ENCODE measurements at places on chromosomes 4 and X. TPM values are rescaled to one million over a fixed set of nuclear protein-coding genes. Genes with fewer than 3 reads are reported as not detected.

GRCh38 chr4:113826421-113826820, 64.9 kb upstream of the CAMK2D start:
- no peak overlapping the region for H3K27ac ChIP-seq
- H3K27me3 ChIP-seq = no peaks in the 10 kb centered on the region
- no peak for DNase-seq
- no peak overlapping the region for H3K4me3 ChIP-seq

GRCh38 chr4:2934077-2934812, 29.0 kb downstream of the NOP14 start:
- peak; percentile 75 for DNase-seq
- H3K4me1 ChIP-seq = no peaks in the 10 kb centered on the region
- no peaks in the 10 kb centered on the region for H3K36me3 ChIP-seq
- peak overlapping the region; percentile 62 for H3K27ac ChIP-seq
- peak overlapping the region; percentile 86 for H3K4me3 ChIP-seq

DNA sequence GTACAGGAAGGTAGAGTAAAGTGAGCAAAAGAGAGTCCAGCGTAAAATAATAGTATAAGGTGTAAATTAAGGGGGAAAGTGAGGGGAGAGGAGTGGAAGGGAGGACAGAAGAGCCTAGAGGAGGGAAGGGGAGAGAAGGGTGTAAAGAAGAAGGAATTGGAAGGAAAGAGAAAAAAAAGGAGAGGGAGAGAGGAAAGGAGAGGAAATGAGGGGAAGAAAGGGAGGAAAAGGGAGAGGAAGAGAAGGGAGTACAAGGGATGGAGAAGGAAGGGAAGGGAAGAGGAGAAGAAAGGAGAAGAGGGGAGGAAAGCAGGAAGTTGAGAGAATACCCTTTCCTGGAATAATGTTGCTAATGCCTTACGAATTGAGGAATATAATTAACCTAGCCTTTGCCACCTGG, 3.3 kb upstream of the FAT4 start:
- no peaks in the 10 kb centered on the region for H3K36me3 ChIP-seq
- DNase-seq = no peak
- H3K27ac ChIP-seq = no peak overlapping the region
- H3K4me1 ChIP-seq = no peaks in the 10 kb centered on the region
- no peak overlapping the region for H3K4me3 ChIP-seq
- no peaks in the 10 kb centered on the region for H3K27me3 ChIP-seq

GRCh38 chrX:97858592-97858991, 974.9 kb downstream of the RPA4 start:
- no peaks in the 10 kb centered on the region for H3K36me3 ChIP-seq
- H3K4me1 ChIP-seq = no peaks in the 10 kb centered on the region
- H3K27ac ChIP-seq = no peak overlapping the region
- H3K27me3 ChIP-seq = no peaks in the 10 kb centered on the region

Gene CSTF2
- total RNA-seq = 8.8 TPM

DNA sequence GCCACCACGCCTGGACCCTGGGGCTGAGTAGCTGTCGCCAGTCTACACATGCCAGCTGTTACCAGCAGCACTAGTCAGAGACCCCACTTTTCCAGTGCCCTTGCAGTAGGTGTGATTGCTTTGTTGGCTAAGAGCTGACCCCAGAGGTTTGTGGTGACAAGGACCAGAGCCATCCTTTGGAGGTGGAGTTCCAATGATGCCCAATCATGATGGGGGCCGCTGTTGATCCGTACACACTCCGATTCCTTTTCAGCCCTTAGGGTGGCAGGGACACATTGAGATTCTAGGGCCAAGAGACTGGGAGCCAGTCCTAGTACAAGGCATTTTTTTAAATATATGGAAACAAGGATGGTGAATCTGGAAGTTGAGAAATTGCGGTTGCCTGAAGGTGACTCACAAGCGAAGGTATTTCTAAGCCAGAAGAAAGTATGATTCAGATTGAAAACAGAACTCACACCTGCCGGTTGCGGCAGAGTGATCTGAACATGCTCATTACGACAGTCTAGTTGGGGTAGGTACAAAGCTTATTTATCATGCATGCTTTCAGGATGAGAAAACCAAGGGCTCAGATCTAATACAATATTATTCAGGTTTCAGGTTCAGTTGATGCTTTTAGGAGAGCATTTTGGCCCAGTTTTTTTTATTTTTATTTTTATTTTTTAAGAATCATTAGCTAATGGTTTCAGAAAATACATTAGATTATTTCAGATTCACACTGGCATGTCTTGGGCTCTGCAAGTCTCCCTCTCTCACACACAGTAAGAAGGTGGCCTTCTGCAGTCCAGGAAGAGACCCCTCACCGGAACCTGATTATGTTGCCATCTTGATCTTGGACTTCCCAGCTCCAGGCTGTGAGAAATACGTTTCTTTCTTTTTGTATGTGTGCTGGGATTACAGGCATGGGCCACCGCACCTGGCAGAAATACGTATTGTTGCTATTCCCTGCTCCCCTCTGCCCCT, 43.4 kb downstream of the SHROOM2 start:
- H3K27me3 ChIP-seq = no peaks in the 10 kb centered on the region
- no peak for DNase-seq
- H3K4me3 ChIP-seq = no peak overlapping the region
- no peaks in the 10 kb centered on the region for H3K4me1 ChIP-seq
- no peak overlapping the region for H3K27ac ChIP-seq
- H3K36me3 ChIP-seq = no peaks in the 10 kb centered on the region

DNA sequence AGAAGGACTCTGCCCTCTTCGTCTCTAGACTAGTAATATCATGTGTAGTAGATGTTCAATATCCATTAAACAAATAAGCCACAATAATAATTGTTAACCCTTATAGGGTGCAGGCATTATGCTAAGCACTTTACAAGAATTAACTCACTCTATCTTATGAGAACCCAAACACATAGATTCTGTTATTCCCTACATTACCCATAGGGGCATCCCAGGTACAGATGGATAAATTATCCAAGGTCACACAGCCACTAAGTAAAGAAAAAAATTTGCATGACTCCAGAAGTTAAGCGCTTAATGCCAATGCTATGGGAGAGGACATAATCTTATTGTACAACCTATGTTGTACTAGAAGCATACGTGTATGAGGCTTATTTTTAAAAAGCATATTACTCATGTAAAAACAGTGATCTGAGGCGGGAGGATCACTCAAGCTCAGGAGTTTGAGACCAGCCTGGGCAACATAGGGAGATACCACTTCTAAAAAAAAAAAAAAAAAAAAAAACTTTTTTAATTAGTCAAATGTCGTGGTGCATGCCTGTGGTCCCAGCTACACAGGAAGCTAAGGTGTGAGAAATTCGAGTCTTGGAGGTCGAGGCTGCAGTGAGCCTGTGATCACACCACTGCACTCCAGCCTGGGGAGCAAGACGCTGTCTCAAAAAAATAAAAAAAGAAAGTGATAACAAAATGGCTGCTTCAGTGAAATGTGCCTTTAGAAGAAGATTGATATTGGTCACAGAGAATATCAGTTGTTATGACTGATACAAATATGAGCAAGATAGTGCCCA, 13.6 kb downstream of the LDB2 start:
- H3K4me3 ChIP-seq = no peak overlapping the region
- H3K27me3 ChIP-seq = no peaks in the 10 kb centered on the region
- no peak for DNase-seq
- H3K36me3 ChIP-seq = no peaks in the 10 kb centered on the region
- no peak overlapping the region for H3K27ac ChIP-seq

Gene MMRN1
- 24.5 TPM for total RNA-seq

Gene MSN
- 374 TPM for total RNA-seq

Gene TBX22
- total RNA-seq = not detected

GRCh38 chr4:137124278-137124932, 407.9 kb downstream of the PCDH18 start:
- no peaks in the 10 kb centered on the region for H3K27me3 ChIP-seq
- no peak for DNase-seq
- peak overlapping the region; percentile 97 for H3K4me3 ChIP-seq
- no peaks in the 10 kb centered on the region for H3K36me3 ChIP-seq

- no peaks in the 10 kb centered on the region for H3K27me3 ChIP-seq
- H3K4me3 ChIP-seq = no peak overlapping the region
- DNase-seq = no peak
- peaks cover 9% of the 10 kb centered on the region for H3K4me1 ChIP-seq
These were observed 119.0 kb downstream of the CBR4 start for GRCh38 chr4:168891086-168891485.

Gene LDB2
- total RNA-seq = 128 TPM

Gene PAGE2B
- total RNA-seq = not detected
